ENCODE measurements at places on chromosomes 6 and 20.
A peak's percentile ranks its signal among the peaks of the same experiment; 100 is the strongest.

DNA sequence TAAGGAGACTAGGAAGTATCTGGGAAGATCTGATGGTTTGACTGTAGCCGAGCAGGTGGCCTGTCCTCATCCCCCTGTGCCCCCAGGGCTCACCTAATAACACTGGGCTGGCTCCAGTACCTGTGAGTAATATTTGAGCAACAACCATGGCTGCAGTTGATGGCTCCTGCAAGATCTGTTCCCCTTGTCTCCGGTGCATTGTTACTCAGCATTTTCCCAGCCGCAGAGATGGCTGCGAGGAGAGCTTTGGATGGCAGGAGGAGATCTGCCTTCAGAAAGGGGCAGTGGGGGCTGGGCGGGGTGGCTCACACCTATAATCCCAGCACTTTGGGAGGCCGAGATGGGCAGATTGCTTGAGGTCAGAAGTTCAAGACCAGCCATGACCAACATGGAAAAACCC lies 39.3 kb downstream of the PTK7 start:
- no peak for DNase-seq
- H3K36me3 ChIP-seq, result no peaks in the 10 kb centered on the region
- peaks cover 6% of the 10 kb centered on the region for H3K4me1 ChIP-seq
- no peak overlapping the region for H3K4me3 ChIP-seq
- no peak overlapping the region for H3K27ac ChIP-seq
- H3K27me3 ChIP-seq, result peaks cover 11% of the 10 kb centered on the region

DNA sequence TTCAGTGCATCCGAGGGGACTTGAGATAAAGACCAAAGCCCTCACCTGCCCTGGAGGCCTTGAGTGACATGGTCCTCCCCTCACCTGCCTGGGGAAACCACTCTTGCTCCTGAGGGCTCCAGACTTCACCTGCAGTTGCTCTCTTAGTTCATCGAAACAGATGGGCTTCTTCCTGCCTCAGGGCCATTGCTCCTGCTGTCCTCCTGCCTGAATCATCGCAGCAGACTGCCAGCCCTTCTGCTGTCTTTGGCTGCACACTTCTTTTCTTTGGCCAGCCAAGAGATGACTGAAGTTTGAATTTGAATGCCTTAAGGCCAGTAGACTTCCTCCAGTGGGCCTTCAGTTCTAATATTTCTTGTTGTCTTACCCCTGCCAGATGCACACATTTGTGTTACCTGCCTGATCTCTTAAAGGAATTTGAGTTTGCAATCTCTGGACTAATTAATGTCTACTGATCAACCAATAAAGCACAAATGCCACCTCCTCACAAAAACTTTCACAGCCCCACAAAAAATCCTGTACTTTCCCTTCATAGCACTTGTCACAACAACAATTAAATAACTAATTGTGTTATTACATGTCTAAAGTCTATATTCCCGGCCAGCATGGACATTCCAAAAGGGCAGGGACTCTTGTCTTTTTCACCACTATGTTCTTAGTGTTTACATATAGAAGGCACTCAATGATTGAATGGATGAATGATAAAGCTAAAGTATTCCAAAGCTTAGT lies 56.7 kb upstream of the SGK1 start:
- H3K27me3 ChIP-seq, result no peaks in the 10 kb centered on the region
- no peak overlapping the region for H3K4me3 ChIP-seq
- peaks cover 28% of the 10 kb centered on the region for H3K4me1 ChIP-seq
- DNase-seq, result no peak

GRCh38 chr20:9015984-9016324 lies 52.9 kb upstream of the PLCB4 start:
- H3K36me3 ChIP-seq, result no peaks in the 10 kb centered on the region
- no peak for DNase-seq
- no peaks in the 10 kb centered on the region for H3K27me3 ChIP-seq
- H3K4me1 ChIP-seq, result no peaks in the 10 kb centered on the region

DNA sequence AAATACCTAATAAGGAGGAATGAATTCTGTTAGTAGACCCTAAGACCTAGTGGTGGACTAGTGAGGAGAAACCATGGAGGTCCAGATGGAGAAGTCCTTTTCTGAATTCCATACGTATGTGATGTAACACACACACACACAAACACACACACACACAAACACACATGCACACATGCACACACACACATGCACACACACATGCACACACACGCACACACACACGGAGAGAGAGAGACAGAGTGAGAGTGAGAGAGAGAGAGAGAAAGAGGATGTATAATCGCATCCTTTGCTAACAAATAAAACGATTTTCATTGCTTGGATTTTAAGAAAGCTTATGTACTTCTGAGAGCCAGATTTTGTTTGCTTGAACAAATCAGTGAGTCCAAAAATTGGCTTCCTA lies 132.6 kb upstream of the CEP162 start:
- no peak overlapping the region for H3K4me3 ChIP-seq
- no peaks in the 10 kb centered on the region for H3K36me3 ChIP-seq
- no peaks in the 10 kb centered on the region for H3K27me3 ChIP-seq

GRCh38 chr6:168206186-168206585 lies 113.4 kb downstream of the DACT2 start:
- H3K36me3 ChIP-seq, result no peaks in the 10 kb centered on the region
- H3K4me1 ChIP-seq, result no peaks in the 10 kb centered on the region
- peaks cover 21% of the 10 kb centered on the region for H3K27me3 ChIP-seq
- DNase-seq, result no peak
- no peak overlapping the region for H3K27ac ChIP-seq
- H3K4me3 ChIP-seq, result no peak overlapping the region

- peaks cover 2% of the 10 kb centered on the region for H3K4me1 ChIP-seq
- peaks cover 2% of the 10 kb centered on the region for H3K36me3 ChIP-seq
- H3K27me3 ChIP-seq, result no peaks in the 10 kb centered on the region
Observed at GRCh38 chr6:111357705-111358104, 125.3 kb downstream of the REV3L start.

GRCh38 chr20:62622877-62623487 lies 19.3 kb upstream of the SLCO4A1 start:
- H3K27me3 ChIP-seq, result no peaks in the 10 kb centered on the region
- peaks cover 14% of the 10 kb centered on the region for H3K4me1 ChIP-seq
- no peak for DNase-seq
- no peaks in the 10 kb centered on the region for H3K36me3 ChIP-seq

DNA sequence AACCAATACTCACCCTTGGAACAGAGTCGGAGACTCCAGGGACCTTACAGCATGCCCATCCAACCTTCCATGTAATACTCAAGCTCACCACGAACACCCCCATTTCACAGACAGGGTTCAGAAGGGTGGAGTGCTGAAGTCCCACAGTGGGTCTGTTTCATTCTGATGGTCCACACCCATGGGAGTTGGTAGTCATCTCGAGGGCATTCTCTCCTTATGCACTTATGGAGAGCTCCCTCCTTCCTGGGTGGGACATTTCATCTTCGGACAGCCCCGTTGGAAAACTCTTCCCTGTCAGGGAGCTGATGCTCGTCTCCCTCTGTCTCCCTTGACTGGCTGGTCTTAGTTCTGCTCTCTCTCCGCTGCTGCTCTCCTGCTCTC lies 38.9 kb downstream of the COX4I2 start:
- H3K27ac ChIP-seq, result peak overlapping the region; percentile 99
- peaks cover 73% of the 10 kb centered on the region for H3K4me1 ChIP-seq
- H3K4me3 ChIP-seq, result peak overlapping the region; percentile 97

DNA sequence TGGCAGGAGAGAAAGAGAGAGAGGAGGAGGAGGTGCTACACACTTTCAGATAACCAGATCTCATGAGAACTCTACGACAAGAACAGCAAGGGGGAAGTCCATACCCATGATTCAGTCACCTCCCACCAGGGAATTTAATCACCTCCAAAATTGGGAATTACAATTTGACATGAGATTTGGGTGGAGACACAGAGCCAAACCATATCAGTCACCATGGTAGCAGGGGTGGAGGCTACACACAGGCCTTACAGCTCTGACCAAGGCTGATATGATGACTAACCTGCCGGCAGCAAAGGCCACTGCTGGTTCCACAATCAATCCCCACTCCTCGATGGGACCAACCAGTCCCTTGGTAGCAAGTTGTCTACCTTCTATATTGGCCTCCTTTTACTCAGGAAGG lies 13.6 kb upstream of the RBM24 start:
- no peaks in the 10 kb centered on the region for H3K4me1 ChIP-seq
- H3K4me3 ChIP-seq, result no peak overlapping the region
- H3K27ac ChIP-seq, result no peak overlapping the region
- no peaks in the 10 kb centered on the region for H3K36me3 ChIP-seq

DNA sequence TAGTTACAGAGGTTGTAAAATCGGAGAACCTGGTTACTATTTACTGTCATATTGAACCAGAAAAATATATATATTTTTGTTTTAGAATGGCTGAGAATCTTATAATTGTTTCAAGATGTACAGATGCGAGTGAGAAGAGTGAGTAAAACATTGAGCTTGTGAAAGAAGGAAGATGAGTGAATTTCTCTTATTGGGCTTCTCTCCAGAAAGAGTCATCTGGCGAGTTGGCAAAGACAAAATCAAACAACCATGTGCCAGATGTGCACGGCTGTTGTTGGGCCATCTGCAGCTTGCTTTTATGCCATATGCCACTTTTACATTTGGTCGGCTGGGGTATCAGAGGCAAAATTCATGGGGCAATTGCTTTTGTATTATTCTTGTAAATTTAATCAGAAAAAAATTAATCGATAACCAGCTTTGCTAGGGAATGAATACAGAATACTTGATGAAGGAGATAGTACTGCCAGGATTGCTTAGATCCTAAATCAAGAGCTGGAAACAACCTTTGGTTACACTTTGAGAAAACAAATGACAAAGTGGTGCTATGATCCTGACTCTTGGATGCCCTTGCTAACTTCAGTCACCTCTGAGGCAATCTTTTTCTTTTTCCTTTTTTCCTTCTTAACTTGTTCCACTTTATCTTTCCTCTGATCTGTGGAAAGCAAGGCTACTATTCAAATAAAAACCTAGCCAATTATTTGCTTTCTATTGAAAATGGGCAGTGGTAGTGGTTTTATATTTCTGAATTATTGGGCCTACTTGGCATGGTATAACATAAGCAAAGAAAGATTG lies 97.1 kb upstream of the GRIK2 start:
- H3K27me3 ChIP-seq, result no peaks in the 10 kb centered on the region
- no peaks in the 10 kb centered on the region for H3K4me1 ChIP-seq
- no peak overlapping the region for H3K4me3 ChIP-seq
- no peak overlapping the region for H3K27ac ChIP-seq
- DNase-seq, result no peak

GRCh38 chr20:20561172-20561571 lies 151.3 kb downstream of the RALGAPA2 start:
- no peak overlapping the region for H3K4me3 ChIP-seq
- H3K36me3 ChIP-seq, result peaks cover 12% of the 10 kb centered on the region
- DNase-seq, result no peak
- no peak overlapping the region for H3K27ac ChIP-seq
- no peaks in the 10 kb centered on the region for H3K27me3 ChIP-seq

- no peaks in the 10 kb centered on the region for H3K4me1 ChIP-seq
- H3K4me3 ChIP-seq, result no peak overlapping the region
- H3K36me3 ChIP-seq, result peaks cover 23% of the 10 kb centered on the region
Observed at GRCh38 chr6:152225241-152225934, 411.8 kb downstream of the SYNE1 start.

DNA sequence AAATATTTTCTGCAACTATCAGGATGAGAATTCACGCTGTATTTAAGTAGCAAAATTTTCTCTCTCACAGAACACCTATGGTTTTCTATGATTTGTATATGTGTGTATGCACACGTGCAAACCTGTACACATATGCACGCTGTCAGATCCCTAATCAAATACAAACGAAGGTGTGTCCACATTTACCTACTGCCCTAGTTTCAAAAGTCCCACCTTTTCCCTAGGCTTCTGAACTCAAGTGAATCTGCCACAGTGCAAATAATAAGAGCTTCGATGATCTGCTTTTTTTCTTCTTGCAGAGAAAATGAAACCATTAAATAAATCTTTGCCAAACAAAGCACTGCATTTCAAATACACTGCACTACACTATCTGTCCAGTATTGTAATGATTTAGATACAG lies 6.5 kb downstream of the HIVEP2 start:
- H3K27me3 ChIP-seq, result no peaks in the 10 kb centered on the region
- DNase-seq, result no peak
- H3K27ac ChIP-seq, result peak overlapping the region; percentile 94
- peaks cover 3% of the 10 kb centered on the region for H3K36me3 ChIP-seq
- peak overlapping the region; percentile 85 for H3K4me3 ChIP-seq

- H3K36me3 ChIP-seq, result peaks cover 9% of the 10 kb centered on the region
- DNase-seq, result no peak
- no peak overlapping the region for H3K4me3 ChIP-seq
- H3K27ac ChIP-seq, result no peak overlapping the region
- no peaks in the 10 kb centered on the region for H3K27me3 ChIP-seq
Observed at GRCh38 chr20:20466341-20466879, 98.5 kb downstream of the INSM1 start.

DNA sequence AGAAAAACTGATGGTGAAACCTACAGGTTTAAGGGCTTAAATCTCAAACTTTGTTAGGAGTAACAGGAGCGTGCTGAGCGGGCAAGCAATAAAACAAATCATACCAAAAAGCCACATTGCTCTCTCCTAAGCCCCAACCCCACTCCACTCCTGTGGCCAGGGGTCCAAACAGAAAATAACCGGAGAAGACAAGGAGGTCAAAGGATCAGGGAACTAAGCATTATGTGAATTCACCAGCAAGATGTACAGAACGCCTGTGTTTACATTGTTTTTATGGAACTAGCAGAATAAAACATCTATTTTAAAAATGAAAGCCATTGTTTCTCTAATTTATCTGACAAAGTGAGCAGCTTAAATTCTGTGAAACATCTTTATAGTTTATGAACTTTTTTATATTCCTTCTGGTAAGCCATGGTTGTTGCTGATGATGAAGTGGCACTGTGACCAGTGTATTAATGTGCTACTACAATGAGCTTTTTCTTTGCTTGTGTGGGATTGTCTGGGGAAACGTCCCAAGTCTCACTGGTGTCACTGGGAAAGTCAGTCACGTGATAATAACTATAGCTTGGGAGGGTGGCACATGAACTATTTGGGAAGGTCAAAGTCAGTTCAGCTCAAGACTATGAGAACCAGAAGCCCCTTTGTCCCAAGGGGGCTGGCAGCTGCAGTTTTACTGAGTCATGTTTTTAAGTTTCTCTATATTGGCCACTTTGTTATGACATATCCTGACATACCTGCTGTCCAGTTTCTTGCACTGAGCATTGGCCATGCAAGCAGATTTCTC lies 9.8 kb downstream of the FAM210B start:
- no peaks in the 10 kb centered on the region for H3K27me3 ChIP-seq
- no peak overlapping the region for H3K27ac ChIP-seq
- no peak for DNase-seq
- H3K4me3 ChIP-seq, result no peak overlapping the region

DNA sequence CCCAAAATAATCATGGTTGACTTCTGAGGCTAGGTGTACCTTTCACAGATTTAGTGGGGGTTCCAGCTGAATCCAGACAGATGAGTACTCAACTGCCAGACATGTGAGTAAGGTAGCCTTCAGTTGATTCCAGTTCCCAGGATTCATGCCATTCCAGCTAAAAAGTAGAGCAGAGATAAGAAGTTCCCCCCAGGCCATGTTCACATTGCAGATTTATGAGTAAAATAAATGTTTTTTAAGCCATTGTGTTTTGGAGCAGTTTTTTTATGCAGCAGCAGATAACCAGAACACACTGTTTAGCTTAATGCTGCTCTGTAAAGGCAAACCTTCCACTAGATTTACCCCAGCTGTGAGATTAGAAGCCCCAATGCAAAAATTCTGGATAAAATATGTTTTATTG lies 245.0 kb downstream of the RFPL4B start:
- no peaks in the 10 kb centered on the region for H3K4me1 ChIP-seq
- no peaks in the 10 kb centered on the region for H3K36me3 ChIP-seq
- H3K4me3 ChIP-seq, result no peak overlapping the region
- no peak overlapping the region for H3K27ac ChIP-seq
- DNase-seq, result no peak
- H3K27me3 ChIP-seq, result no peaks in the 10 kb centered on the region

GRCh38 chr6:4872841-4873240 lies 96.6 kb downstream of the CDYL start:
- H3K4me3 ChIP-seq, result no peak overlapping the region
- peaks cover 14% of the 10 kb centered on the region for H3K4me1 ChIP-seq
- DNase-seq, result no peak
- H3K36me3 ChIP-seq, result peaks cover 3% of the 10 kb centered on the region
